ENCODE measurements at places on chromosomes 12 and 14. TPM values are rescaled to one million over a fixed set of nuclear protein-coding genes. Genes with fewer than 3 reads are reported as not detected.

The HRK gene
- 0.11 TPM for total RNA-seq

The PMEL gene
- total RNA-seq = 7.1 TPM

The EFS gene
- 43.8 TPM for total RNA-seq

The CERS5 gene
- total RNA-seq = 35.1 TPM

The KHNYN gene
- 152 TPM for total RNA-seq

The CCDC196 gene
- not detected for total RNA-seq

The ORAI1 gene
- total RNA-seq = 12.0 TPM

The PLA2G1B gene
- not detected for total RNA-seq

The KRT2 gene
- not detected for total RNA-seq

The SLC41A2 gene
- total RNA-seq = 6.3 TPM

The KRT76 gene
- not detected for total RNA-seq

The PALS1 gene
- 13.2 TPM for total RNA-seq

The FIGNL2 gene
- total RNA-seq = not detected

The NOS1 gene
- not detected for total RNA-seq
